ENCODE measurements at places on chromosomes 1 and 21.
A peak's percentile ranks its signal among the peaks of the same experiment; 100 is the strongest.

GRCh38 chr1:67883069-67883468 is 49.8 kb upstream of the GNG12 start:
- DNase-seq = no peak

DNA sequence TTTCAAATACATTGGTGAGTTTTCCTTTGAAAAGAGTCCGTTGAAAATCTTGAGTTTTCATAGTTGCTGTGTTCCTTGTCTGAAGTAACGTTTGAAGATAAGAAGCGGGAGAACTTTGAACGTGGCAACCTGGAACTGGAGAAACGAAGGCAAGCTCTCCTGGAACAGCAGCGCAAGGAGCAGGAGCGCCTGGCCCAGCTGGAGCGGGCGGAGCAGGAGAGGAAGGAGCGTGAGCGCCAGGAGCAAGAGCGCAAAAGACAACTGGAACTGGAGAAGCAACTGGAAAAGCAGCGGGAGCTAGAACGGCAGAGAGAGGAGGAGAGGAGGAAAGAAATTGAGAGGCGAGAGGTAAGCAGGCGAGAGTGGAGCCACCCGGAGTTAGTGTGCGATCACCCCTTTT is 129.7 kb downstream of the ITSN1 start:
- no peak for DNase-seq

DNA sequence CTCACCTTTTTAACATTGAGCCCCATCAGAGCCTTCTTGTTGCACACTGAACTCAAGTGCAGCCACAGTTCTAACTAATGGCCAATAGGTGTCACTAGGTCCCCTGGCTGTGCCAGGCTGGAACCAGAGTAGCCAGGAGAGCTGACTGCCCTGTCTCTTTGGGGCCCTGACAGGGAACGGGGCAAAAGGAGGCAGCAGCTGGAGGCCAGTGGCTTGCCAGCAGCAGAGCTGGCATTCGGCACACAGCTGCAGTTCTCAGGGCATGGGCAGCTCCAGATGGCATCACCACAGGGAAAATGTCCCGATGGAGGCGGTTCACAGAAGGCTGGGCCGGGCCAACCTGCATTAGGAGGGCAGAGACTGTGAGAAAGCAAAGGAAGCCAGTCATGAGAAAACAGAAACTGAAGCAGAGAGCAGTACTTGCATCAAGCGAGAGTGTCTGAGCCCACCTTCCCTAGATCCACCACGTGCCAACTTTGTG is 188.6 kb downstream of the FCRL5 start:
- peak; percentile 36 for DNase-seq

GRCh38 chr1:11311816-11312755 is 39.1 kb downstream of the UBIAD1 start:
- no peak for DNase-seq

- peak; percentile 57 for DNase-seq
Measured at GRCh38 chr1:156257711-156258110, 9.9 kb upstream of the PAQR6 start.

- DNase-seq = no peak
Measured at GRCh38 chr1:187871177-187871845, 1042.6 kb downstream of the PLA2G4A start.

GRCh38 chr21:35556536-35556935 is 503.8 kb downstream of the SETD4 start:
- no peak for DNase-seq

DNA sequence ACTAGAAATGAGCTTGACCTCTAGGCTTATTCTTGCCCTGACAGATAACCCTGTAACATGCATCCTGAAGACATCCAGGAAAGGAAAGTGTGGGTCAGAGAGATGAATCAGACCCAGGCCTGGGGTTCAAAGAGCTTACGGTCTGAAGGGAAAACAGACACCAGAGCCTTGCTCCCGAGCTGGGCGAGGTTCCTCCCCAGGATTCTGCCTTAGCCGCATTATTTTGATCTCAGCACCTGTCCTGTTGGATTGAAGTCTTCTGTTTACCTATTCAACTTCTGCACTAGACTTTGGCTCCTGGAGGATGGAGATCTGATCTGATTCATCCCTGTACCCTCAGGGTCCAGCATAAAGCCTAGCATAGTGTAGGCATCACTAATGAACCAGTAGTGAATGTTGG is 1.9 kb downstream of the CYP4B1 start:
- DNase-seq = no peak

DNA sequence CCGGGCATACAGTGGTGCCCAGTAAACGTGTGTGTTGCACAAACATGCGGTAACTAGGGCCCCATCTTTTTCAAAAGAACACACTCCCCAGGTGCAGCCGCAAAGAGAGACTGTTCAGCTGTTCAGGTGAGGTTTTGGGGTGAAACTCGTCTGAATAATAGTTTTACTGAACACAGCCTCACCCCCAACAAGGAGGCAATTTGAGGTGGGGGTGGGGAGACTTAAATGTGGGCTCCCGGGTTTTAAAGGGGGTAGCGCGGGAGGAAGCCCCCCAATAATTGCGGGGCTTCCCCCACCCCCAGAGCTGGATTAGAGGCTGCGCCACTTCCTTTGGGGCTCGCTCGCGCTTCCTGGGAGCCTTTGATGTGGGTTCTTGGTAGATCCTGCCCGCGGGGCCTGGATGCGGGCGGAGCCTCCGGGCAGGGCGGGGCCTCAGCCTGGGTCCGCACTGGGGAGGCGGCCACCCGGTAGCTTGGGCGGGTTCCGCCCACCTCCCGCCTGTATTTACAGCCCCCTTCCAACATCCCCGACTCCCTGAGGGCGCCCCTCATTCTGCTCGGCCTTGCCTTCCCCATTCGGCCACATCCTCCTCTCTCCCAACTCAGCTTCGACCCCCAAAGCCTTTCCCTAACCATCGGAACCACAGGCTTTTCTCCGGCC is 6.4 kb upstream of the EPHA2 start:
- DNase-seq = no peak

DNA sequence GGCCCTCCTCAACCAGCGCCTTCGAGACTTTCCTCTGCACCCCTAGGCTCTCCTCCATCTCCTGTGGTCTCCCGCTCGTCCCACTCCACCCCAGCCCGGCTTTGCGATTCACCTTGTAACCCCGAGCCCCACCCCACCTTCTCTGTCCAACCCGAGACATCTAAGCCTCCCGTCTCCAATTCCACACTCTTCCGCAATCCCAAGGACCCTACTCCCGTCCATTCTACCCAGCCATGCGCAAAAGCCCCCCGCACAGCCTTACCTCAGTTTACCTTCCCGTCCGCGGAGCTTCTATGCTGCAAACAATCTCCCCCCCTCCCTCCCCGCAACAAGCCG is 174 bp downstream of the SH3BP5L start:
- no peak for DNase-seq

- no peak for DNase-seq
Measured at GRCh38 chr1:172601046-172601630, 57.8 kb upstream of the FASLG start.

DNA sequence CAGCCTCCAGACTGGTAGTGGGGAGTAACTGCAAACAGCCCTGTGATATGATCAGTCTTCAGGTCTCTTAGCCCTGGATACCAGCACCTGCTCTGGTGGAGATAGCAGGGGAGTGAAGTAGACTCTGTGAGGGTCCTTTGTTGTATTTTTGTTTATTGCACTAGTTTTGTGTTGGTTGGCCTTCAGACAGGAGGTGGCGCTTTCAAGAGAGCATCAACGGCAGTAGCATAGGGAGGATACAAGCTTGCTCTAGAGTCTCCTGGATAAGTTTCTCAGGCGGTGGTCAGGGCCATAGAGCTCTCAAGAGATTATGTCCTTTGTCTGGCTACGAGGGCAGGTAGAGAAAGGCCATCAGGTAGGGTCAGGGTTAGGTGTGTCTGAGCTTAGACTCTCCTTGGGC is 116.4 kb downstream of the USH2A start:
- no peak for DNase-seq

DNA sequence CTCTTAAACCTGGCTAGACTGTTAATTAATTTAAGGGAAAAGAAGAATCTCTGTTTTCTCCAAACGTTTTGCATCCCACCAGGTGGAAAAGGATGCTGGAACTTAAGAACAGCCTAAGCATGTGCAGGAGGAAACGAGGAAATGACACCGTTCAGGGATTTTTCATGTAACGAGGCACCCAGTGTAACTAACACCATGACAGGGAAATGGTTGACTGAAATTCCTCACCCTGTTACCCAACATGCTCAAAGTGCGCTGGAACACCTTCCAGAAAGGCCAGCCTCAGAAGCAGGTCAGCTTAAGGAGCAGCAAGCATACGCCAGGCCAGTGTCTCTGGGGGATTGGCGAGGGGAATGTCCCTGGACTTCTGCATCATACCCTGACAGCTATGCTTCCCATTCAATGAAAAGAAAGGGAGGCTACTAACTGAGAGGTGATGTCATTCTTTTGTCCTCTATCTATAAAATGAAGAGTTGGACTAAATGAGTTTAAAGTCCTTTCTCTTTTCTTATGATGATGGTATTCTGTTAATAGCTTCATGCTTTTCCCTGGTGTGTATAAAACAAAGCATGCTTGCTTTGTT is 21.6 kb downstream of the TNN start:
- DNase-seq = no peak

DNA sequence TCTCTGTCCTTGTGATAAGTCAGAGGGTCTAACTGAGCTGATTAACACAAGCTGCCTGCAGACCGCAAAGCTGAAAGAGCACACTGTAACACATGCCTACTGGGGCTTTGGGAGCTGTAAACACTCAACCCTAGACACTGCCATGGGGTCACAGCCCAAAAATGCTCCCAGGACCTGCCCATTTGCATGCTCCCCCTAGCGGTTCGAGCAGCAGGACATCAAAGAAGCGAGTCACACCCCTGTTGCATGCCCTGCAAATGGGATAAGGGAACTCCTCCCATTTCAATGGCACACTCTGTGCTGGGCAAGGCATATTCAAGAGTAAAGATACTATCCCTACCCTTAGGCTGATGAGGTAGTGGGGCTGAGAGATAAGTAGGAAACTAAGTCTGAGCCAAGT is 22.8 kb downstream of the LCE3E start:
- DNase-seq = no peak

DNA sequence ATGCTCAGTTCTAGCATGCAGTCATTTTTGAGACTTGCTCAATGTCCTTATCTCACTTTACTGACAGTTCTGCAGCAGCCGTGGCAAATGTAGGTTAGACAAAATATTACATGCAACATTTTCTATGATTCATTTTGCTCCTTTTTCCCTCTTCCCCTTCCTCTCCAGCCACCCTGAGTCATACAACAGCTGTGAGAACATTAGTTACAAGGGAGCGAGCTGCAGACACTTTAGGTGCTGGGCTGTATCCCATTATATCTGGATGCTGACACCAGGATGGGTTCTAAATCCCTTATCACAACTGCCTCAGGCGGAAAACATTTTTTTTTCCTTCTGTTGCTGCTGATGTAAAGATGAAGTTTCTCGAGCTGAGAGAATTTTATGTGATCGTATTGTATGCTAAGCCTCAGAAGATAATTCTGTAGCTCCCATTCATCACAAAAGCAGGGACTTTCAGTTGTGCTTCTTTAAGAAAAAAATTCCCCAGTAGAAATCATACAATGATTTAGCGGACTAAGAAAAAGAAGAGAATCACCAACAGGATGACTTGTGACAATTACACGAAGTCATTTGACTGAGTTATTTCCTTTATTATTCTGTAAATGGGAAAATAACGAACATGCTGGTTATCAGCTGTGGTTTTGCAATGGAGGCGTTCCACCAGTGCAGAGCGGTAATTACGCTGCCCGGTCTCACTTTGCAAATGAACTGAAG is 345.0 kb downstream of the DISC1 start:
- DNase-seq = no peak

DNA sequence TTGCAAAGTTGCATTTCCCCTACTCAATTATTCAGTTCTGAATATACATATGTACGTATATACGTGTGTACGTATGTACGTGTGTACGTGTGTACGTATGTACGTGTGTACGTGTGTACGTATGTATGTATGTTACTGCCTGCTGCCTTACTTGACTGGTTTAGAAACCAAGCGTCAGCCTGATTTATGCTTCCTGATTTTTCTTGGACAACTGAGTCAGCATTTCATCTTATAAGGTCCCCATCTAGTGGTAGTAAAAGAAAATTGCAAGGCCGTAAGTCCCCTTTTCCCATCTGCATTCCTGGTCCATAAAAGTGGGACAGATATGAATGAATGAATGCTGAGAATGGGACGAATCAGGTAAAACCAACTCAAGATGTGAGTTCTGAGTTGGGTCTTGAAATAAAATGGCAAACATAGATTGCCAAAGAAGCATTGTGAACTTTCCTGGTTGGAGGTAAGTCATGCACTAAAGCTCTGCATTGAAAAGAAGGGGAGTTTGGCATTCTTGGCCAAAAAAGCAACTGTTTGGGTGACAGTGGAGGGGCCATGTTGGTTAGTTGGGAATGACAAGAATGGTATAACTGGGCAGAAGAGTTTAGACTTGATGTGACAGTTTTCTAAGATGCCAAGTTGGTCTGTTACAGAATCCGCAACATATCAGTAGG is 76.4 kb upstream of the DNAH14 start:
- DNase-seq = no peak

DNA sequence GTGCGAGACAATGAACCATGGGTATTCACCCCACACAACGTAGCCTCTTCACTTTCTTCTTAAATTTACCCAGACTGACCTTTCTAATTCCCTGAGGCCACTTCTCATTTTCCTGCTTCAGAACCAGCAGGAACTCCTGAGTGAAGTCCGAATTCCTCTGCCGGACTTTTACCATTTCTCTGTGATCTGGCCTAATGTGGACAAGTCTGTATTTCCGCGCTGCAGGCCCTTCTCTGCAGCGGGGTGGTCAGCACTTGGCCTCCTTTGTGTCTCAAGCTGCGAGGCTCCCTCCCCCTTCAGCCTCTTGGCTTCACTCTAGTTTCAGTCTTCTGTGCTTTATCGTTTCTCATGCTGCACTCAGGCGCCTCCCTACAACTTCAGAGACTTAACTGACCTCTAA is 9.4 kb upstream of the CTBS start:
- no peak for DNase-seq

GRCh38 chr21:45898781-45899180 is 82.8 kb upstream of the COL6A1 start:
- DNase-seq = no peak

DNA sequence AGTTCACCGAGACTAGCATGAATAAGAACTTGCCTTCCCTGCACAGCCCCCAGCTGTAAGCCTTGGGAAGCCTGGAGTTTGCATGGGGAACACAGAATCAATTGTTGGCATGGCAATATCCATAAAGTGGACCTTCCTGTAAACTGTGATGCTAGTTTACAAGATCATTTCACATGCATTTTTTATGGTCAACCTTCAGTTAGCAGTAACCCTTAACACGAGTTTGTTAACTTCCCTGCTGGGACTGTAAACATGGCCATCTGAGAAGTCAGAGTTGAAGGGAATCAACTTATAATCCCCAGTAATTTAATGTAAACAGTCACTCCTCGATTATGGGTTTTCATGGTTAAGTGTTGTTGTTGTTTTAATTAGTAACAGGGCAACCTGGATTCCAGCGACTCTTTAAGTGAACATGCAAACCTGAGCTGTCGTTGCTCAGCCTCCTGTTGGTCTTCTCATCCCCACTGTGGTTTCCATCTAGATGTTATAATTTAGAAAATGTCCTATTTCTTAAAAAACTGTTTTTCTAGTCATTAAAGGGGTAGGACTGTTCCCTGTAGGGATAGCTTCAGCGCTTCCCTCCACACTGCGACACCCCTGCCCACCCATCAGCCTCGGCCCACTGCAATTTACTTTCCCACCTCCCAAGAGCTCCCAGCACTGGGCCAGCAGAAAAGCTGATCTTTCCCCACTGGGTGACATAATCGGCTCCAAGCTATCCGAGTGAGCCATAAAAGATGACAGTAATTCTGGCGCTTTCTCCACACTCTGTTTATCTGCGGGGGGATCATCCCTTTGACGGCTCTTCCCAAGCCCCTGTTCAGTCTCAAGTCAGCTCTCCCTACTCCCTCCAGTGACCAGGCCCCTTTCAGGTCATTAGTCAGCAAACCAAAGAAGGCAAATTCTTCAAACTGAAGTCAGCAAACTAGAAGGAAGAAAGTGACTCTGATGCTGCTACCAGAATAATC is 107.6 kb upstream of the IPO9 start:
- DNase-seq = no peak
